AG09319 (cell line): ENCODE measurements at places on chromosomes 12 and 14.

DNA sequence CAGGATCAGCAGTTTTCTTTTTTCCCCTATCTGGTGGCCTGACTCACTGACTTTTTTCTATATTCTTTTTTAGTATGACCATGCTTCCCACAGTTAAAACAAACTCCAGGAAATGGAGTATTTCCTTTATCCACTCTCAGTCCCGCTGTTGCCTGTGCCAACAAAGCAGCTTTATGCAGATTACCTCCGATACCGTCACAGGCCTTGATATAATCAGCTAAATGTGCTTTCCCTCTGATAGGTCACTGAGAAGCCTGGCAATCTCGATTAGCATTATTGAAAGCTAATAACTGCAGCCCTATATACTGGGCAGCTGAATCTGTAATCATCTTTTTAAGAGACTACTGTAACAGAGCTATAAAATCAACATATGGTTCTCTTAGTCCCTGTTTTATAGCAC is 243.6 kb downstream of the KIF21A start:
- no peak for DNase-seq

- no peak for DNase-seq
Measured at GRCh38 chr14:68564826-68565759, 227.8 kb downstream of the ZFP36L1 start.

GRCh38 chr12:106774005-106774807 is at the start of gene RIC8B:
TSS of gene RIC8B (plus strand) at chr12:106774682. CDS start at chr12:106774746, 64 bp downstream.
- DNase-seq, result peak; percentile 95

GRCh38 chr14:76995279-76996035 is 33.1 kb downstream of the IRF2BPL start:
- DNase-seq, result no peak

DNA sequence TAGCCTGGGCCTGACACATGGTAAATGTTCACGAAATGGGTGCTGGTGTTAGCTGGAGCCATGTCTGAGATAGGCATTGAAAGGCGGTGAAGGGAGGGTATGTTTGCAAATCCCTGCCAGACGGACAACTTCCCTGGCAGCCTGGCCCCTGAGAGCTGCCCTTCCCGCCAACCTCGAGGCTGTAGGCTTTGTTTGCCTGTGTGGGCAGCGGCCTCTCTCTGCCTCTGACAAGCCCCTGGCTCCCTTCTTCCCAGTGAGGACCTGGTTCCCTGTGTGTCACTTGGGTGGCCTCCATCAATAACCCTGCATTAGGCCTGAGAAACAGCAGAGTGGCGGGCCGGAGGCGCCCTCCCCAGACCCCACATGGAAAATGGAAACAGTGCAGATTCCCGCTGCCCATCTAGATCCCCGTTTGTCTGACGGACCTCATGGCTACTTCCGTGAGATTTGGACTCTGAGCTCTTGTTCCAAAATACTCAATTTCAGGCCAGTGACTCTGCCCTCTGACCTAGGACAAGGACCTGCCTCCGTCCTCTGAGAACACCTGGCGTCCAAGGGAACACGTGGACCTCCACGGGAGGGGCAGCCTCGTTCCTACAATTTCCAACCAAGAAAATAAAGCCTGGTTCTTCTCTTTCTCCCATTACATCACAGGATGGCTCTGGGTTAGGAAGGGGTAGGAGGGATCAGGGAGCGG is 325.5 kb downstream of the DPF3 start:
- no peak for DNase-seq

- DNase-seq, result no peak
Measured at GRCh38 chr14:53378142-53378541, 225.0 kb upstream of the DDHD1 start.

- no peak for DNase-seq
Measured at GRCh38 chr14:87628129-87628528, 364.9 kb downstream of the GALC start.

- peak; percentile 35 for DNase-seq
Measured at GRCh38 chr12:15701631-15702156, 87.5 kb downstream of the EPS8 start.

DNA sequence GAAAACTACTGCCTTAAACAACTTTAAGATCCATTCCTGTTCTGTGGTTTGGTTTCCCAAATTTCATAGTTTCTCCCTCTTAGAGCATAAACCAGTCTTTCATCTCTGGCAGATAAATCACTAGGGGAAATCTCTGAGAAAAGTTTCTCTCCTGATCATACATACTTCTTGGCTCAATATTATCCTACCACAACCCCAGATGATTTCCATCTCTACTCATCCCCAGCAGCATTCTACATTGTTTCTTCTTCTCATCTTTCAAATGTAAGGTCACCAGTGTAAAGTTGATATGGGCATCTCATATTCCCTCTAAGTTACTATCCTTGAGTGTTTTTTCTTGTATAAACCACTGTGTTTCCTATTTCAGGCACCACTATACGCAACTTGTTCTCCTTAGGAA is 45.9 kb upstream of the PLEKHG7 start:
- no peak for DNase-seq

DNA sequence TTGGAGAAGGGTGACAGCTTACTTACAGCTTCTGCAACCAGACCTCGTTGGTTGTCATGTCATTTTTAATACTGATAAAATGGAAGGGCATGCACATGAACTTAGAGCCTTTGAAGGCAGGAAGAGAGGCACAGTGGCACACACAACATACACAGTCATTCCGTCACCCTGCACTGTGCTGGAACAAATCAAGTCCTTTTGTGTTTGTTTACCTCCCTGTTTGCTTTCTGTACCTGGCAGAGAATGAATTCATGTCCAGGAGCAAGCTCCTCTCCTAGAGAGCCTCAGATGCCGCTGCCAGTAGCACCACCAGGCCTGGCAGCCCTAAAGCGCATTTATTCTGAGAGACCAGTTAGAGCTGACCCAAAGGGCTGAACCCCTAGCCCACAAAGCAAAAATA is 460.3 kb downstream of the EGLN3 start:
- DNase-seq, result no peak

DNA sequence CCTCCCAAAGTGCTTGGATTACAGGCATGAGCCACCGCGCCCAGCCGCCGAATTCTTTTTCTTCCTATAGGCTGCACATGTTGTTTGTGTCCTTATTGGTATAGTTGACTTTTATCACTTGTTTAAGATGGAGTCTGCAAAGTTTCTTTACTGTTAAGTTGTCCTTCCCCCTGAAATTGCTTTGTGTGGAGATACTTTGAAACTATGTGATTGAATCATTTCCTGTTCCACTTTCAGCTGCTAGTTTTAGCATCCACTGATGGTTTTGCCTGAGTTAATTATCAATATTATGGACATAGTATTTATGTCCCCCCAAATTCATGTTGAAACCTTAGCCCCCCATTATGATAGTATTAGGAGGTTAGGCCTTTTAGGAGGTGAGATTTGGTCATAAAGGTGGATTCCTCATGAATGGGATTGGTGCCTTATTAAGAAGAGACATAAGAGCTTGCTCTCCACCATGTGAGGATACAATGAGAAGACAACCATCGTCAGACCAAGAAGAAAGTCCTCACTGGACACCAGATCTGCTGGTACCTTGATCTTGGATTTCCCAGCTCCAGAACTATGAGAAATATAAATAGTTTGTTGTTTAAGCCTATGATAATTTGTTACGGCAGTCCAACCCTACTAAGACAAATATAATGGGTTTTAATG is 34.9 kb downstream of the PPHLN1 start:
- no peak for DNase-seq

DNA sequence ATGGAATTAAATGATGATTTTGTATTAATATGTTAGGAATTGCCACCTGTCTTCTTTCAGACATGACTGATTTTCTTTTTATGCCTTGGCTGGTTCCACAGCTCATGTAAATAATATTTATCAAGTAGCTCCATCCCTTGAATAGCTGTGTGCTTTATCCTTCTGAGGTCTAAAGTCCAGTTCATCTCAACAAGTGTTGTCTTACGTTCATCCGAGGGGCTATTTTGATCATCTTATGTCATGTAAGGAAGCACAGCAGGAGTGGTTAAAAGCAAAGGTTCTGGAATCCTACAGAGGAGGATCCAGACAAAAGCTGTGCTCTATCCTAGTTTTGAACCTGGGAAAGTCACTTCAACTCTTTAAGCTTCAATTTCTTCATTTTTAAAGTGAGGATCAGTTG is 123.7 kb upstream of the ATP2B1 start:
- no peak for DNase-seq

DNA sequence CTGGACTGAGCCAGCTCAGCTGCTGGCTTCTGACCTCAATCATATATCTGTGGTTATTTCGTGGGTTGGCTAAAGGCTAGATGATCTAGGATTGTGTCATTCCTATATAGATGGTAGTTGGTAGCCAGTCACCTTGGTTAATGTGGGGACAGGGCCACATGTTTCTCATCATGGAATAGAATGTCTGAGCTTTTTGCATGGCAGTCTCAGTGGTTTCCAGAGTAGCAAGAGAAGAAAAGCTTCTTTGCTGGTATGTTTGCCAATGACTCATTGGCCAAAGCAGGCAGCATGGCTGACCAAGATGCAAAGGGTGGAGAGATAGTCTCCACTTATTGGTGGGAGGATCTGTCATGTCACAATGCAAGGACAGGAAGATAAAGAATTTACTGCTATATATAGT is 746.4 kb upstream of the FLRT2 start:
- DNase-seq, result no peak

- DNase-seq, result no peak
Measured at GRCh38 chr14:100835548-100836310, 9.8 kb downstream of the MEG3 start.

DNA sequence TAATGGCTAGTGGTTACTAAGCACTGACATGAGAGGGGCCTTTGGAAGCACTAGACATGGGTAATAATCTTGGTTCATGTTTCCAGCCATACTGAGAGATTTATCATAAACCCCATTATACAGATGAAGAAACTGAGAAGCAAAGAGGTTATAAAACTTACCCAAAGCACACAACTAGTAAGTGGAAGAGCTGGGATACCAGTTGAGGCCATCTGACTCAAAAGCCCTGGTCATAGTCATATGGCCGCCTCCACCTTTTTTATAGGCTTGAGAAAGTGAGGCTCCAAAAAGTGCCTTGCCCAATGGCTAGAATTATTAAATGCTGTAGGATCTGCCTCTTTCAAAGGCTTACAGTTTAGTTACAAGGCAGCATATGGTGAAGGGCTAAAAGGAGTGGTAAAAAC is 944 bp downstream of the TXNRD1 start:
- DNase-seq, result no peak

- no peak for DNase-seq
Measured at GRCh38 chr12:120759591-120760348, 34.1 kb downstream of the ACADS start.

GRCh38 chr14:86481104-86481503 is 951.2 kb downstream of the FLRT2 start:
- no peak for DNase-seq

GRCh38 chr14:53956427-53957201 is at the start of gene BMP4:
TSS of gene BMP4 (minus strand) at chr14:53956825. CDS start at chr14:53952222, 4,603 bp downstream.
- DNase-seq, result no peak

GRCh38 chr12:43968736-43969135 is 132.9 kb downstream of the TMEM117 start:
- no peak for DNase-seq

DNA sequence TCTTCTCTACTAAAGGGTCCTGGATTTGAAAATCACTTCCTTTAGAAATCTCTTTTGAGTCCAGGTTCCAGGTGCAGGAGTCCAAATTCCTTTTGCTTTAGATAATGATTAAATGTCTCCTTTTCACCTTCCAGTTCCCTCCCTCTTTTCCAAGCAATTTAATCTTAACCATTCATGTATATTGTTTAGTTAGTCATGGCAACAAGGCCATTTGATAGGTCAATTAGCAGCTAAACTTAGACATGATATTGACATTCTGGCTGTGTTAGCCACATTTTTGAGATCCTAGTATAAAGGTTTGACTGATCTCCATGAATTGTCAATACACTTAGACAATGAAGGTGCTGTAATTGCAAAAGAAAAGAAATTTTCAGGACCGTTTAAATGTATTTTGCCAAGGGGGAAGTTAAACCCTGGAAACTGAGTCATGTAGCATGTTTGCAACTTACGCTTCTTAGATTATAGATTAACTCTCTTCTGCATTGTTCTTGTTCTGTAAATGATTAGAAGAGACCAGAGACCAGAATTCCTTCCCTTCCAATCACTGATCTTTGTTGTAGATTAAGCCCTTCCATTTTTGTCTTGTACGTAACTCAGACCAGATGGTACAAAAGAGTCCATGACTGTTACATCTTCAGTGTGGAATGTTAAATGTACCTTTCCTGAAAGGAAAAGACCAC is 12.4 kb upstream of the C12orf75 start:
- no peak for DNase-seq
